ENCODE measurements at places on chromosomes 3 and 15.

DNA sequence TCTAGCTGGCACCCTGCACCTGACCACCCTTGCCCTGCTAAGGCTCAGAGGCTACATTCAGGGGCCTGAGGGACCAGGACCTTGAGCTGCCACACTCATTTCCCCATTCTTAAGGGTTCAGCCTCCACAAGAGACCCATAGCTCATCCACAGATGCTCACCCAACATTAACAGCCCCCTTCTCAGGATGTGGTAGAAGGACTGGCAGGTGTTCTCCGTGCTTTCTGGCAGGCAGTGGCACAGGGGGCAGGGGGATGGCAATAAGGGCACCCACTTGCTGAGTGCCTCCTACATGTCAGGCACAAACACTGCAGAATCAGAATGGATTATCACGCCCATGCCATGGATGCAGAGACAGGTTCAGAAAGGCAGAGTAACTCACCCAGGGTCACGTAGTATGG lies 9.4 kb downstream of the MAPKAPK3 start:
- DNase-seq: no peak

DNA sequence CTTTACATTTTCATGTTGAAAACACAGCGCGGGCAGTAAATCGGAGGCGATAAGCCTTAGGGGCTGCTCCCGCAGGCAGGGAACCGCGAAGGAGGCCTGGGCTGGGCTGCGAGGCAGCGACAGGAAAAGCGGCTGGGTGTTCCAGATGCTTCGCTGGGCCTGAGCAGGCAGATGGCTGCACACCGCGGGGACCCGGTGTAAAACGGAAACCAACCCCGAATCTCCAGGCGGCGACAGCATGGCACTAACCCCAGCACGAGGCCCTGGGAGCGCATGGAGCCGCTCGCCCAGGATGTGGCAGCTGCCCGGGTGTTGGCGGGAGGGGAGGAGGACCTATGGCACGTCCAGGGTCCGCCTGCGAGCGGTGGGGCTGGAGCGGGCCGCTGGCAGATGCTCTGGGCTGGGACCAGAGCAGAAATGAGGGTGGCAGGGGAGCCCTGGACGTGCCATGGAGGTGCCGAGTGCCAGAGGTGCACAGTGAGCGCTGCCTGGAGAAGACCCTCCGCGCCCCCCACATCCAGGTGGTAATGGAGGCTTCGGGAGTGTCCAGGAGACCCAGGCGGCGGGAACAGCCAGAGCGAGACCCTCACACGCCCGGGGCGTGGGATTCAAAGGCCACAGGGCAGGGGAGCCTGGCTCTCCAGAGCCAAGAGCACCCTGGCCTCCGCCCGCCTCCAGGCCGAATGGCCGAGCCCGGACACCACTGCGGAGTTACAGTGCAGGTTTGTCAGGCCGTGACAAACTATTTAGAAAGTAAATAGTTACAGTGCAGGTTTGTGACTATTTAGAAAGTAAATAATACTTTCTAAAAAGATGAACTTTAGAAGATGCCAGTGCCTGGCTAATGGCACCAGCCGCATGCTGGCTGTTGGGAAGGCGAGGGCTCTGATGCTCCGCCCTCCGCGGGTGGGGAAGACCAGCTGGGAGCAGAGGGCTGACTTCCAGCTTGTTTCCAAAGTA lies 293.6 kb downstream of the OCA2 start:
- no peak for DNase-seq

GRCh38 chr3:155938409-155938808 lies 68.0 kb downstream of the GMPS start:
- DNase-seq: no peak

DNA sequence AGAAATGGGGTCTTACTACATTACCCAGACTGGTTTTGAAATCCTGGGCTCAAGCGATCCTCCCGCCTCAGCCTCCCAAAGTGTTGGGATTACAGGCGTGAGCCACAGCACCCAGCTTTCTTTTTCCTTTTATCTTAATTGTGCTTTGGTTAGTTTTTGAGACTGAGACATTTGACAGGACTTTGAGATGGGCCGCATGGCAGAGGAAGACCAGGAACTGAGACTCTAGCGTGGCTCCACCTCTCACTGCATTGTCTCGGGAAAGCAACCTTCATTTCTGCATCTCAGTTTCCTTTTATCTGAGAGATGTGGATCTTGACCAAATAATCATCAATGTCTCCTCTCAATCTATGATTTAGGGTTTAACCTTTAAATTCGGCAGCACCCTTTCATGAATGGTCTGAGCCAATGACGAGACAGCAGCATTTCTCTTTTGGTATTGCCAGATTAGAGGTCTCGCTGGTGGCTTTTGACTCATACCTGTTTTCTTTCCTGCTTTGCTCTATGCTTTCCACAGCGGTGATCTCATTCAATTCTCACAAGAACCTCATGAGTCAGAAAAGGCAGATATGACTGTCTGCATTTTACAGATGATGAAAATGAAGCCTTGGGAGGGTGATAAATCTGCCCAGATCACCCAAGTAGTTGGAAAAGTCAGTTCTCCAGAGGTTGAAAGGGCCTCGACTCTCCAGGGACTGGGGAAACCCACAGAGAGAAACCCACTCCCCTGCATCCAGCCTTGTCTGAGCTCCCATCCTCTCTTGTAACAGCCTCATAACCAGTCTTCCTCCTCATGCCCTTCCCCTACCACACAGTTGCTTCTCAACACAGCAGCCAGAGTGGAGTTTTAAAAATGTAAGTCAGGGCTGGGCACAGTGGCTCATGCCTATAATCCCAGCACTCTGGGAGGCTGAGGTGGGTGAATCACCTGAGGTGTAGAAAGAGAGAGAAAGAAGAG lies 84.8 kb upstream of the FOXB1 start:
- peak; percentile 50 for DNase-seq

- DNase-seq: no peak
These were observed 141.7 kb downstream of the TIGIT start for GRCh38 chr3:114435386-114436115.

DNA sequence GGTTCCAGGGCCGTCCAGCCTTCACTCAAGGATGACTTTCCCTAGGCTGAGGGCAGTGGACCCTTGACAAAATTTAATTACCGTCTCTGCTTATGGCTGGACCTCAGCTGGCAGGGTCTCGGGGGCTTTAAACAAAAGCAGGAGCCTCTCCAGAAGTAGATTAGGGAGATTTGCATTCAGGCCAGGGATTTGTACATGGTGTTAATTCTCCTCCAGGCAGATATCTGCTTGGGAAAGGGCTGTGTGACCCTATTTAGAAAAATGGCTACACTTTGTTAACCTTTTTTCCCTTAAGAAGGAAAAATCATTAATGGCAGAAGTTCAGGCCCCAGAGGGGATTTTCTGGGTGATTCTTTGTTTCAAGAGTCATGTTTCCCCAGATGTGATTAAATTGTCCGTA lies 329.1 kb upstream of the C2CD4B start:
- DNase-seq: no peak

GRCh38 chr3:9400616-9401015 lies 3.2 kb downstream of the SETD5 start:
- no peak for DNase-seq

DNA sequence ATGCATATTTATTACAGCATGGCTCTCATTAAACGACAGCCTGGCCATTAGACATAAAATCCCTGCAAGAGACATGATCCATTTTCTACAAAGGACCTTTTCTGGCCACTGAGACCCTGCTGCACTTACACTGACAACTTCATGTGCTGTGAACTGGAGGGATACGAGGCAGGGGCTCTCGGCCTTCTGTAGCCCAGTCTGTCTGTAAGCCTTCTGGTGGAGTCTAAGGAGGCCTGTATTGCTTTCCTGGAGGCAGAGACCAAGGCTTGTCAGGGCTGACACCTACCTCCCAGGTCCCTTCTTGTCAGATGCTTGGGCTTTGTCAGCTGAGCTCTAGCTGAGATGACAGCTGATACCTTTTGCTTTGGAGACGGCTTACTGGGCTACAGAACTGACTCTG lies 776.9 kb upstream of the ARPP21 start:
- no peak for DNase-seq
